Stimulated activated CD8-positive, alpha-beta memory T cell treated with anti-CD3 and anti-CD28 coated beads, Interleukin-4, amount 100 ng/mL, for 1 hour (primary cell): ENCODE measurements at places on chromosomes 11 and 22.

DNA sequence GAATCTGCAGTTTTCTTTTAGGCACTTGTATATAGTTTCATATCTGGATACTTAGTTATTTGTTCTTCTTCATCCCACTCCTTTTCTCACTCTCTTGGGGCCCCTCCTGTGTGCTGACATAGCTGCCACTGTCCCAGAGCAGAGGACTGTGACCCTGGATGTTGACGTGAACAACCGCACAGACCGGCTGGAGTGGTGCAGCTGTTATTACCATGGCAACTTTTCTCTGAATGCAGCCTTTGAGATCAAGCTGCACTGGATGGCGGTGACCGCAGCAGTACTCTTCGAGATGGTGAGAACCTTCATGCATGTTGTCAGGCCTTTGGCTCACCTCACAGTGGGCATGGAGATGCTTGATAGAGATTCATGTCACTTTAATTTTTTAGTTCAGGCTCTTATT is 50.9 kb upstream of the YWHAH start:
- no peak for DNase-seq

DNA sequence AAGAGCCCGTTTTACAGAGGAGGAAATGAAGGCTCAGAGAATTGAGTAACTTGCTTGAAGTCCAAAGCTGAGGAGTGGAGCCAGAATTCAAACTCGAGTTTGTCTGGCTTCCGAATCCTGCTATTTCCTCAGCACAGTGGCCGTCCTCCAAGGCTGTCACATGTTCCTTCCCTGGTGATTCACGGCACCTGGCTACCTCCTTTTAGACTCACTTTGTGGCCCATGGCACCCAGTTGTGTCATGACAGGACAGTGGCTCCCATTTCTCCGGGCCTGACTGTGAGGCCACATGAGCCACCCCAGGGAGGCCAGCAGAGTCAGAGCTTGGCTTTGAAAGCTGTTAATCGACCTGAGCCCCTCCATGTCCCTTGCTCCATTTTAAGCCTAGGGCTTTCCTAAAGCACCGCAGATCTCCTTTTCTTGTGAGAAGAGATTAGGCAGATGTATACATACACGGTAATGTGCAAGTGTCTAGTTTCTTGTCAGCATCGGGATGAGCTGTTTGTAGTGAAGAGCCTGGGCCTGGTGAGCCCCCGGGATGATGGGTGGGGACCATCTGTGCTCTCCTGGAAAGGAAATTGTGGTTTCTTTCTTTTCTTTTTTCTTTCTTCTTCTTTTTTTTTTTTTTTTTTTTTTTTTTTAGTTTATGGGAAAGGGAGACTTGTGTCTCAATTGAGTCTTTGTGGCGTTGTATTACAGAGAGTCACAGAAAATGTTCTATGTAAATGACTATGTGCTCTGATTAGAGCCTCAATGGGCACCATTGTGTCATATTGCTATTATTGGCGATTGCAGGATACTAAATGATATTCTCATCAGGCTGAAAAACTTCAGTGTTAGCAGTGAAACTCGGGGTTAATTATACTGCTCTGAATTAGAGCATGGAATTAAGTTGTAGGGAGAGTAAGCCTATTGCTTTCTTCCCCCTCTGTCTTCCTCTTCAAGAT is 54.8 kb downstream of the PTPRJ start:
- DNase-seq: no peak

GRCh38 chr22:41116342-41116741 is 23.9 kb downstream of the EP300 start:
- DNase-seq: no peak

GRCh38 chr22:41834005-41834944 is 1.4 kb downstream of the SREBF2 start:
- DNase-seq: no peak

DNA sequence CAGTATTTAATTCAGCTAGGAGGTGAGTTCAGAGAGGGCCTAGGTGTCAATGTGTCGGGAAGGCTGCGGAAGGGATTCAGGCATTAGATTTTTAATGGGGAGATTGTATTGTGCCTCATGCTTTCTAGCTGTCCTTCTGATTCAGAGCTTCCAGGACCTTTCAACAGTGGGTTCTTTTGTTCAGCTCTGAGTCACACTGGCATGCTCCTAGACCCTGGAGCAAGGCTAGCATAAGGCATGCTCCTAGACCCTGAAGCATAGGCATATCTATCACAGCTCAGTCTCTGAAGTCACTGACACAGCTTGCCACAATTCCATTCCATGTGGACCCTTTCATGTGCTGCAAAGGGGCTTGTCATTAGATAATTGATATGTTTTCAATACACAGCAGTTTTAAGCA is 396.9 kb downstream of the RAB38 start:
- DNase-seq: no peak

DNA sequence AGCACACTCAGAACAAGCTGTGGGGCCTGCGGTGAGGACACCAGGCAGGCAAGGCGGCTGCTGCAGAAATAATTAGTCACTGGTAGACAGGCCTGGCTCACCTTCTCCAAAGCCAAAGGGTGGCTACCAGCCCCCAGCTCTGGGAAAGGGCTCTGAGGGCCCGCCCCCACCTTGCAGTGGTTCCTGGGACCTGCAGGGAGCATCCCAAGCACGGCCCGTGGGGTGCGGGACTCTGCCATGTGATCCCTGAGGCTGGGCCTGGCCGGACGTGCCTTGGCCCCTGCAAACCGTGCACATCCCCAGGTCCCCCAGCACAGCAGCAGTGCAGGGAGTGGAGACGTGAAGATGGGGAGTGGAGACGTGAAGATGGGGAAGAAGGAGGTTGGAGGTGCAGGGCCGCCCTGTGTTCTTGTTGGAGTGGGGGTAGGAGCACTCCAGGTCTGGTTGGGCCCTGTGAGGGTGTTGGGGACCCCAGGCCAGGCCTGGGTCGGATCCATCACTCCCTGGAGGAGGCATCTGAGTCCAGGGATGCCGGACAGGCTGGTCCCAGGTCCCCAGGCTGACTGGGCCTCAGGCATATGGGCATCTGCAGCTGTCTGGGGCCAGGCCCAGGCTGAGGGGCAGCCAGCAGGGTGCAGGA is 41.9 kb downstream of the RTN4R start:
- DNase-seq: no peak

GRCh38 chr11:61626580-61627380 is 45.9 kb upstream of the SYT7 start:
- no peak for DNase-seq

- no peak for DNase-seq
Measured at GRCh38 chr11:129999407-129999806, 3.2 kb downstream of the PRDM10 start.
